NCI-H1436 treated with DMSO at 0.1 percent for 48 hours (cell line): ENCODE measurements at places on chromosomes 13 and 19.

DNA sequence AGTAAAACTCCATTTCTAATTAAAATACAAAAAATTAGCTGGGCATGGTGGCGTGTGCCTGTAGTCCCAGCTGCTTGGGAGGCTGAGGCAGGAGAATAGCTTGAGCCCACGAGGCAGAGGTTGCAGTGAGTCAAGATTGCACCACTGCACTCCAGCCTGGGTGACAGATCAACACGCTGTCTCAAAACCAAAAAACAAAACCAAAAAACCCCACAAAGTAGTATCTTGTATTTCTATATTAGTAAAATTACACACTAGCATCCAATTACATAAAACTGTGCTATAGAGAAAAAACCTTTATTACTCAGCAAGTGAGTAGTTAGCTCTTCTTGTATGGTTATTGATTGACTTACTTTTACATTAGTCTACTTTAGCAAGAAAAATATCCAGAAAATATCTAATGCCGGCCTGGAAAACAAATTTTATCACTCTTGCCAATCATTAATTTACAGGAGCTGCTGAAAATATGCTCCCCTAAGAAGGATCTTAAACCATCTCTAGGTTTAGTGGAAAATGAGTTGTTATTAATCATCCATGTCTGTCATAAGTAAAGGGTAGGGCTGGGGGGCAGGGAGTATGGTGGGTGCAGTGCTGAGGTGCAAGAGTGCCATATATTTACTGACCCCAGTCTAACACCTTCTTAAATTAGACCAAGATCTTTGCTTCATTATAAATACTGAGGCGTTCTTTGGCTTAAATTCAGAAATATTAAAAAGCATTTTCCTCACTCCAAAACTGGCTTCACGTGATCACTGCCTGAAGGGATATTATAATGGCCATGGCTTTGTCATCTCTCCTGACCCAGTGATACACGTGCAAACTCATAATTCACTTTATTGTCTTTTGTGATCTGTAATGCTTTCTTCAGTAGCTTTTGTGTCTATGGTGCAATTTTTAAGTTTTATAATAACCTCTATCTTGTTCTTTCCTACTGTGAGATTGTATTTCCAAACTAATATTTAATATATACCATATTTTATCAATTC lies 44.1 kb downstream of the UBL3 start:
- DNase-seq = no peak

DNA sequence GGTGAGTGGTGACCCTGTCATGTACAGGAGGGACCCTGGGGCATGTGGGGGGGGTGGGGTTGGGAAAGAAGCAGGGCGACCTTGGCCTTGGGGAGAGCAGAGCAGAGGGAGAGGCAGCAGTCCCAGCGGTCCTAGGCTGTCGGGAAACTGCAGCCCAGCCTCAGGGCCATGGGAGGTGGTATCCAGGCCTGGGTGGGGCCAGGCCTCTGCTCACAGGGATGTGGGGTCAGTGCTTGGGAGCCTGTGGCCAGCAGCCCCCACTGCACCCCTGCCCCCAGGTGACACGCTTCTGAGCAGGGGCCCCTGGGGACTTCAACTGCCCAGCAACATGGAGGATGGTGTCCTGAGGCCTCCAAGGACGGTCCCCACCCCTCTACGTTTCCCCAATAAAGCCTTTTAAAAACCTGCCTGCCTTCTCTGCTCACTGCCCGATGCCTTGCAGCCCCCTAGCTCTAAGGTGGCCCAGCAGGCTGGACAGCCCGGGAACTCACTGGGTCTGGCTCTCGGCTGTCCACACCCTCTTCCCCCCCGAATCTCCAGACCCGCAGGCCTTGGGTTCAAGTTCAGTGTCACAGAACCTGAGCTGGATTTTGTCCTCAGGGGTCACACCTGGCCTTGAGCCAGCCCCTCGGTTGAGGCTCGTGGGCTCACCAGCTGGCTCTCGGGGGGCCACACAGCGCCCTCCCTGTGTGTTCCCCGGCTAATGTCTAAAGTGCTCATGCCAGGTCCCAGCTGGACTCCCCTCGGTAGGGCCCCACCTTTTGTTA lies 6.9 kb downstream of the PNKP start:
- no peak for DNase-seq

- no peak for DNase-seq
Observed at GRCh38 chr13:95260031-95260525, 41.2 kb downstream of the ABCC4 start.

DNA sequence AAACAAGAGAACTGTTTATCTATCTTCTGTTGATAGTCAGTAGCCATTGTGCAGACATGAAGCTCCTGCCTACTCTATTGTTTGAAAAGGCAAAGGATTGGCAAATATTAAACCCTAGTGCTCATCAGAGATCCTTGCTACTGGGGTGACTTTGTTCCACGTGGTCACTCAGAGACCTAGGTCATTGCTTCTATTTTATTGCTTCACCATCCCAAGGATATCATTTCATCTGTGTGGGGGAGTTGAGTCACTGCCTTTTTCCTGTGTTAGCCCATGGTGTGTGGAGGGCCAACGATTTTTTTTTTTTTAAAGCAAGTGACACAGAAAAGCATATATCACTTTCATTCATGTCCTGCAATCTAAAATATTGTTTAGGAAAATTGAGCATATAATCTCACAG lies 254.1 kb upstream of the RXFP2 start:
- DNase-seq = no peak

GRCh38 chr19:42217520-42218437 lies at the start of gene DEDD2:
Gene DEDD2 (minus strand): TSS chr19:42217677. CDS start chr19:42217007, 670 bp downstream.
- DNase-seq = peak; percentile 87

DNA sequence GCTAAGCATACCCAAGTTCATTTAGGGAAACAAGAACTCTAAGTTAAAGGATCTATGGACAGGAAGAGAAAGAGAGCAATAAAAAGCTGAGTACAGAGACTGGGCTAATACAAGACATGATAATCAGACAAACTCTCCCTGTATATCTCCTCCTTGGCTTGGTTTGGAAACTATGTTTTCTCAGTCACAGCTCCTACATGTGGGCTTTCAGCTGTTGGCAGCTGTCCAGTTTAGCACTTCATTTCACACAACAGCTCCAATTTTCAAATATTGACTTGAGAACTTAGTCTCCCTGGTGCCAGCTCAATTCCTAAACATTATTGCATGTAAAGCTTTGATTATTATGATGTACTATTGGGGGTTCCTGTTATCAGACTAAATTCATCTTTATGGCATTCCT lies 222.8 kb upstream of the OBI1 start:
- peak; percentile 66 for DNase-seq

DNA sequence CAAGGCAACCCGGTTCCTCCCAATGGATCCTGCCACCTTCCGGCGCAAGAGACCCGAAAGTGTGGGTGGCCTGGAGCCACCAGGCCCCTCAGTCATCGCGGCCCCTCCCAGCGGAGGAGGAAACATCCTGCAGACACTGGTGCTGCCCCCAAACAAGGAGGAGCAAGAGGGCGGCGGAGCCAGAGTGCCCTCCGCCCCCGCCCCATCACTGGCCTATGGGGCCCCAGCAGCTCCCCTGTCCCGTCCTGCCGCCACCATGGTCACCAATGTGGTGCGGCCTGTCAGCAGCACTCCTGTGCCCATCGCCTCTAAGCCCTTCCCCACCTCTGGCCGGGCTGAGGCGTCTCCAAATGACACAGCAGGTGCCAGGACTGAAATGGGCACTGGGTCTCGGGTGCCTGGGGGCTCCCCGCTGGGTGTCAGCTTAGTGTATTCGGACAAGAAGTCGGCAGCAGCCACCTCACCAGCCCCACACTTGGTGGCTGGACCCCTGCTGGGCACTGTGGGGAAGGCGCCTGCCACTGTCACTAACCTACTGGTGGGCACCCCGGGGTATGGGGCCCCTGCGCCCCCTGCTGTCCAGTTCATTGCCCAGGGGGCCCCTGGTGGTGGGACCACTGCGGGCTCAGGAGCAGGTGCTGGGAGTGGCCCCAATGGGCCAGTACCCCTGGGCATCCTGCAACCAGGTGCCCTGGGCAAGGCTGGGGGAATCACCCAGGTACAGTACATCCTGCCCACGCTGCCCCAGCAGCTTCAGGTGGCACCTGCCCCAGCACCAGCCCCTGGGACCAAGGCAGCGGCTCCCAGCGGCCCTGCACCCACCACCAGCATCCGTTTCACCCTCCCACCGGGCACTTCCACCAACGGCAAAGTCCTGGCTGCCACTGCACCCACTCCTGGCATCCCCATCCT lies 11.2 kb upstream of the PRR19 start:
- DNase-seq = no peak

GRCh38 chr13:101412076-101412475 lies 4.2 kb downstream of the NALCN start:
- DNase-seq = no peak

GRCh38 chr13:106498158-106498557 lies 37.3 kb downstream of the EFNB2 start:
- DNase-seq = no peak

- no peak for DNase-seq
Observed at GRCh38 chr13:112977091-112977490, 8.1 kb downstream of the MCF2L start.

GRCh38 chr13:23098161-23098907 lies 82.4 kb upstream of the SGCG start:
- no peak for DNase-seq

GRCh38 chr19:56991912-56992311 lies 127.9 kb upstream of the USP29 start:
- no peak for DNase-seq

- DNase-seq = no peak
Observed at GRCh38 chr19:8336072-8336569, 6.9 kb downstream of the KANK3 start.

GRCh38 chr19:17721821-17722220 lies 2.5 kb downstream of the MAP1S start:
- DNase-seq = no peak

GRCh38 chr13:78465250-78465649 lies 138.1 kb downstream of the POU4F1 start:
- DNase-seq = no peak

DNA sequence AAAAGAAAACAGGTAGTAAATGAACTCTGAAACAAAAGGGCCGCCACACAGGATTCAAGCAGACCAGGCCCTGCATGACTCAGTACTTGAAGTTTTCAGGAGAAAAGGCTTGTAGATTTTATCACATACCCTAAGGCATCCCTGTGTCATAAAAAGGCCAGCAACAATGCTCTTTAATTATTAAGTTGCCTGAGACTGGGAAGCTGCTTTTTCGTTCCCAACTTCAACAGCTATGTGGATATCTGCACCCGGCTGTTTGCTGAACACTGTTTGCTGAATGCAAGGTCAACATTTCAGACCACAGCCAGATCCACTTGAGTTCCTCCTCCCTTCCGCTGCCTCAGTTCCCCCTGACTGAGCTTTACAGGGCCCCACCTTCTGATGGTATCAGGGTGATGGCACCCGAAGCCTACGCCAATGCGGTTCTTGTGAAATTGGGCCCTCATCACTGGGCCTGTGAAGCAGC lies 6.1 kb upstream of the ECH1 start:
- DNase-seq = no peak
